ENCODE measurements at places on chromosomes 16 and 17.

DNA sequence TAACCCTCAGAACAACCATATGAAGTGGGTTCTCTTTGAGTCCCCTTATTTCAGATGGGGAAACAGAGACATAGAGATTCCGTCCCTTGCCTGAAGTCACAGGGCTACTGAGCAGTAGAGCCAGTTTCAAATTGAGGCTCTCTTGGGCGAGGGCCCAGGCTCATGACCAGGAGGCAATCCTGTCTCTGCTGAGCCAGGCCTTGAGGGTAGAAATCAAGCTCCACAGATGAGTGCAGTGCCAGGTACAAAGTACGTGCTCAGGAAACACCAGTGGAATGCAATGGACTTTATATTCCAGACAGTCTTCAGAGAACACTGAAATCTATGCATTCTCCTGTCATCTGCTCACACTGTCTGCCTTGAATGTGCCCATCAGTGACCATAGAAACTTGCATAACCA lies 291.7 kb upstream of the MAF start:
- DNase-seq: no peak

DNA sequence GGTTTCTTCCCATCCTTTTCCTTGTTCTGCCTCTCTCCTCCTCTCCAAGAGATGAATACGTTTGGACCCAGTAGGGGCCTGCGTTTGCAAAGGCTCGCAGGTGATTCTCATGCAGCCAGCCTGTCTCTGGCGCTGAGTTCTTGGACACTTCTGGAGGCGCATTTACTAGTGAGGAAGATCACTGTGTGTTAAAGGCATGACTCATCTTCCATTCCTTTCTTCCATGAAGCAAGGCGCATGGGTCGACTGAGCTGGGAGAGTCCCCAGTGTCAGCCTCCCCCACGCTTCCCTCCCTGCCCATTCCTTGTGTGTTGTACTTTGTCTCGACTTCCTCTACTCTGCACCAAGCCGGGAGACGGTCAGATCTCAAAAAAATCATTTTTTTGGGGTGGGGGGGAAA lies 159.9 kb upstream of the EEF2KMT start:
- no peak for DNase-seq

GRCh38 chr16:787321-787966 lies 737 bp downstream of the RPUSD1 start:
- DNase-seq: no peak

- no peak for DNase-seq
Measured at GRCh38 chr17:69065113-69065512, 4.4 kb upstream of the ABCA9 start.

GRCh38 chr16:55370762-55371482 lies 46.9 kb downstream of the IRX6 start:
- peak; percentile 2 for DNase-seq

DNA sequence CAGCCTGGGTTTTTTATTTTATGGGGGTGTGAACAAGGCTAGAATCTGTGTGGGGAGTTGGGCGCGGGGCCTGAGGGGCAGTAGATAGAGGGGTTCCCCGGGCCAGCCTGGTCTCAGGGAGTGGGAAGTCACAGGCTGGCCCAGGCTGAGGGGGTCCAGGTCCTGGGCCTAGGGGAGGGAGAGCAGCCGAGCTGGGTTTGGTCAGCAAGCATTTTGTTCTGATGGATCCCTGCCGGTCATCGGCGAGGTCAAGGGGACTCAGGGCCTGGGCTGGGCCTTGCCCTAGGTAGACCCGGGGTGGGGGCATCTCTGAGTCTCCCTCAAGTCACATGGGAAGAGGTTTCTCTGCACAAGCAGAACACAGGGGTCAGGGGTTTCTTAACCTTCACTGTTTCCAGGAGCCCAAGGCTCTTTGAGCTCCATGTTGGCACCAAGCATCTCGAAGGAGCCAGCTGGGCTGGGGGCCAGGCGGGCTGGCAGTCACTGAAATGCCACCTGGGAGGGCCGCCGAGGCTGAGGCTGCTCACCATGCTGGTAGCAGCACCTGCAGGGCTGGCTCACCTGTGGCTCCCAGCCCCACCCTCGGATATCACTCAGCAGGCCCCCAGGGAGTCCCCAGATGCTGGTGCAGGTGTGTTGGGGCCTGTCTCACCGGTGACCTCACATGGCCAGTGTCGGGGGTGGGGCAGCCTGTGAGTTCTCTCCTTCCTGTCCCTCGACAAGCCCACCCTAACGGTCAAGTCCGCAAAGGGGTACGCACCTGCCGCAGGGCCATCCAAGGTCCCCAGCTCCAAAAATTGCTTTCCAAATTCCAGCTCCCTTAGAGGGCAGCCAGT lies 41.0 kb downstream of the SLC7A5 start:
- no peak for DNase-seq

- no peak for DNase-seq
Measured at GRCh38 chr17:72183194-72183685, 62.4 kb downstream of the SOX9 start.

DNA sequence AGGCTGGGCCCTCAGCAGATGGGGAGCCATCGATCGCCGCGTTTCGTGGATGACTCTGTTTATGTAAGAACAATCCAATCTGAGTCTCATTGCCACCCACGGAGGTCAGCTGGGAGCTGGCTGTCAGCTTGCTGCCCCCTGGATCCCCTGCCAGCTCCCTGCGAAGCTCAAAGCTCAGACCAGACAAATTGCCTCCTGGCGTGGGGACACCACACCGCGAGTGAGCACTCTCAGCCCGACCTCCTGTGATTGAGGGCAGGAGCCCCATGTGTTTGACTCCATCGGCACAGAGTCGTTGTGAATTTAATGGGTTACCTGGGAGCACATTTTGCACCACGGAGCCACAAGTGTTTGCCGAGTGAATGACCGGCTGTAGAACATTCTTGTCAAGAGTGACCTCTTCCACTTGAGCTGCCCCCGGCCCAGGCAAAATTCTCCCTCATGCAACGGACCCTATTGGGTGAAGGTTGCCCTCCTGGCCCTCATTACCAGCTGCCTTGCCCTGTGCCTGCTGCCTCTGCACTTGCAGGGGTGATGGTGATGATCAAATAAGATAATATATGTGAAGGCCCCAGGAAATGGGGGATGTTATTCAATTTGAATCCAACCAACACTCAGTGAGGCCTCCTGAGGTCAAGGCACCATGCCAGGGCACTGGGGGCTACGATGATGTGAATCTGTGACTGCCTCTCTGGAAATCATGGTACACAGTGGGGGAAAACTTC lies 7.6 kb upstream of the GFAP start:
- DNase-seq: no peak

DNA sequence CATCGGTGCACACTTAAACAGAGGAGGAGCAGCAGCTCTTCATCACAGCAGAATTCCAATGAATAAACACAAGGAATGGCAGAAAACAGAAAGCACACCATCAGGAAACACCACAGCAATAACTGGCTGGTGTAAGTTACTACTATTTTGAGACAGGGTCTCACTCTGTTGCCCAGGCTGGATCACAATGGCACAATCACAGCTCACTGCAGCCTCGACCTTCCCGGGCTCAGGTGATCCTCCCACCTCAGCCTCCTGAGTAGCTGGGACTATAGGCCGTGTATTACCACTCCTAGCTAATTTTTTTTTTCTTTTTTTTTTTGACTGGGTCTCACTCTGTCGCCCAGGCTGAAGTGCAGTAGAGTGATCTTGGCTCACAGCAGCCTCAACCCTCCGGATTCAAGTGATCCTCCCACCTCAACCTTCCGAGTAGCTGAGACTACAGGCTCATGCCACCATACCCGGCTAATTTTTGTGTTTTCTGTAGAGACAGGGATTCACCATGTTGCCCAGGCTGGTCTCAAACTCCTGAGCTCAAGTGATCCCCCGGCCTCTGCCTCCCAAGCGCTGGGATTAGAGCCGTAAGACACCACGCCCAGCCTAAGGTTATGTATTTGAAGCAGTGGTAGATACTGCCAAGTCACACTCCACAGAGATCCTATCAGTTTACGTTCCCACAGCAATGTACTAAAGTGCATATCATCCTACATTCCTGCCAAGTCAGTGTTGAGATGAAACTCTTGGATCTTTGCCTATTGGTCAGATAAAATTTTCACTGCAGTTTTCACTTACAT lies 20.7 kb downstream of the TRAP1 start:
- DNase-seq: no peak

DNA sequence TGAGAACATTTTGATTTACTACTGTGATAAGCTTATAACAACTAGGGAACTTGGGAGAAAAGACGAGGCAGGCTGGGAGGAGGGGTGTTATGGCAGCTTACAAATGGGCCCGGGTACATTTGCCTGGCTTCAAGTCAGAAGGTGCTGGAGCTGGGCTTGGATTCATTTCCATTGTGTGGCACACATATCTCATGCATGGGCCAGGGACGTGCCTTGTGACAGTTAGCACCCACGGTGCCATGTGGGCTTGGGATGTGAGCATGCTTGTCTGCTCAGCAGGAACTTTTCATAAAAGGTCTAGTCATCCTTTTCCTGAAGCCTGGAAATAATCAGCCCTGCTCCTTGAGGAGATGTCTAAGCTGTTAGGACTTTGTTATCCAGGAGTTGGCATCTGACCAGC lies 572.2 kb downstream of the CDH13 start:
- DNase-seq: no peak

DNA sequence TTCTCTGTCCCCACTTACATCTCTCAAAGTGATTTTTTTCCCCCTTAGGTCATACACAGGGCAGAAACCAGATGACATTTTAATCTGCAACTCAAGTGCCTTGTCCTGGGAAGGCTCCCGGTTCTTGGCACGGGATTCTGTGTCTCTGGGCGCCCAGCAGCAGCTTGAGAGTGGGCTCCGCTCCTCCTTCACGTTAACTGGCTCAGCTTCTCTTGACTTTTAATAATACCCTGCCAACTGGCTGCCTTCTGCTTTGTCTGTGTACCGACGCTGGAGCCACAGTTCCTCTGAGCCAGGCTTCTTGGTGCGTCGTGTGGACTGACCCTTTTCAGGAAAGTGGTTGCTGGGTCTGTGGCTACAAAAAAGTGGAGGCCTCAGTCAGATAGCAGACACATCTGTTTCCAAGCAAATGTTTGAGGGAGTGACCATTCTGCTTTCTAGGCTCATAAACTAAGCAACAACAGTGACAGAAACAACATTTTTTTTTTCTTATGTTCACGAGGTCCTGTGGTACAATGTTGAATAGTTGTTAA lies 64.9 kb downstream of the IRF8 start:
- DNase-seq: no peak

DNA sequence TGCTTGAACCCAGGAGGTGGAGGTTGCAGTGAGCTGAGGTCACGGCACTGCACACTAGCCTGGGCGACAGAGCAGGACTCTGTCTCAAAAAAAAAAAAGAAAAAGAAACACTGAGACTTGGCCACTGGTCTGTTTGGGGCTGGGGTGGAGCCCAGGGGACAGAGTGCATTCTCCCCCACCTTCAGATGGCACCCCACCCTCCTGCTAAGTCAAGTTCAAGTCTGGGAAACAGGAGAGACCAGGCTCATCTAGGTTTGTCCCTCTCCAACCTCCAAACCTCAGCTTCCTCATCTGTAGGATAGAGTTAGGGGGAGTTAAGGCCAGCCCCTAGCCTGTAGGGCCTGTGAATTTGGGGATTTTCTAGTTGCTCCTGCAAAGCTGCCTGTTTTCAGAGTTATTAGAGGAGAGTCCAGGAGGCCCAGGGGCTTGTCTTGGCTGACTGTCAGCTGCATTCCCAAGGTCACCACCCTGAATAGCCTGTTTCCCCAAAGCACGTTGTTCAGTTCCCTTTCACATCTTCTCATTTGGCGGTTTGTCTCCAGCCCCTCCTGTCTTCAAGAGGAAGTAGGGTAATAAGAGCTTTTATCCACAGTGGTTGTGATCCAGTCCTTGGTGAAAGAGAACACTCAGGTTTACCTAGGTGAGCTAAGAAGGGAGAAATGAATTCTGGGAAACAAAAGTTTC lies 2.2 kb downstream of the MT3 start:
- DNase-seq: no peak

DNA sequence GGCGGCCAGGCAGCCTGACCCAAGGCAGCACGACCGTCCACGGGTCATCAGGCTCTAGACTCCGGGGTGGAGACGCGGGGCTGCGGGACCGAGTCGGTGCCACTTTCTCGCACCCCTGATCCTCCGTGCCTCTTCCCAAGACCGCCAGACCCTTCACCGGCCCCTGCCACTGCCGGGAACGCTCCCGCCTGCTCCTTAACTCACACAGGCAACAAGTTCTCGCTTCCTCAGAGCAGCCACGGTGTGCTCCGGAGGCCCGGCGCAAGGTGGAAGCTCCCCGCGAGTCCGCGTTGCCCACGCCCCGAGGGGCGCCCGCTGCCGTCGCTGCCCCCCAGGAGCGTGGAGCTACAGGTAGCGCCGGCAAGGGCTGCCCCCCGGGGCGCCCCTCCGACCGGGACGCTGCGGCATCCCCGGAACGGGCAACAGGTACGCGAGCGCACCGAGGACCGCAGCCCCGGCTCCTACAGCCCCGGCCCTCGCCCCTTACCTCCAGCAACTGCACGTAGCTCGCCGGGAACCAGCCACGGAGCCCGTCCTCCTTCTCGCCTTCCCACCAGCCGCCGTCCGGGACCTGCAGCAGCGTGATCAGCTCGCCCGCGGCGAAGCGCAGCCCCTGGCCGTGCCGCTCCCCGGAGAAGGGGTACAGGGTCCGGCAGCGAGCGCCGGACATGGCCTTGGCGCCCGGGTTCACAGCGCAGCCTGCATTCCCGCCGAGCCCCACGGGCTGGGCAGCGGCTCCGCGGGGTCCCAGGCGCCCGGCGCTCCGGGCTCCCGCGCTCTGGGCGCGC lies 491 bp downstream of the GAS7 start:
- no peak for DNase-seq

Data from activated CD4-positive, alpha-beta T cell treated with anti-CD3 and anti-CD28 coated beads, Interleukin-2, amount 50 U/mL, for 16 hours (primary cell).